Endothelial cell of coronary artery (primary cell): ENCODE measurements at places on chromosomes 6 and 20. TPM values are rescaled to one million over a fixed set of nuclear protein-coding genes. Genes with fewer than 3 reads are reported as not detected.

Gene PRR18
- not detected in 2 replicates for total RNA-seq

Gene PGC
- total RNA-seq = not detected in 2 replicates

Gene RIPOR3
- total RNA-seq = under 0.01 TPM in 2 replicates

Gene SDHAF4
- 3.5 and 3.6 TPM in 2 replicates for total RNA-seq

Gene KCNB1
- total RNA-seq = under 0.01 and 0.09 TPM in 2 replicates

Gene SUPT3H
- total RNA-seq = 9.4 and 10.4 TPM in 2 replicates

Gene BHLHE23
- not detected in 2 replicates for total RNA-seq

Gene SRSF12
- under 0.01 and 0.09 TPM in 2 replicates for total RNA-seq

Gene PPIL6
- total RNA-seq = 0.85 and 0.99 TPM in 2 replicates

Gene DAAM2
- under 0.01 and 0.38 TPM in 2 replicates for total RNA-seq

Gene PET117
- total RNA-seq = 8.7 and 9.7 TPM in 2 replicates

Gene GGT7
- 1.2 and 5.1 TPM in 2 replicates for total RNA-seq

Gene SLC22A7
- total RNA-seq = not detected in 2 replicates

Gene CAGE1
- total RNA-seq = 0.09 and 0.19 TPM in 2 replicates

Gene UFL1
- total RNA-seq = 16.5 and 20.0 TPM in 2 replicates

Gene DEF6
- 0.28 and 0.36 TPM in 2 replicates for total RNA-seq

Gene IP6K3
- not detected in 2 replicates for total RNA-seq

Gene SAPCD1
- total RNA-seq = 0.81 and 1.3 TPM in 2 replicates

Gene PTK7
- 15.3 and 24.6 TPM in 2 replicates for total RNA-seq

Gene RIMS1
- 0.09 and 14.0 TPM in 2 replicates for total RNA-seq

Gene WFDC2
- total RNA-seq = not detected in 2 replicates

Gene TNFRSF6B
- 10.2 and 60.2 TPM in 2 replicates for total RNA-seq

Gene SLC17A5
- 13.7 and 16.4 TPM in 2 replicates for total RNA-seq

Gene GLYATL3
- total RNA-seq = not detected in 2 replicates

Gene TRIM15
- total RNA-seq = not detected in 2 replicates

Gene IL20RA
- not detected in 2 replicates for total RNA-seq

Gene TMC2
- not detected in 2 replicates for total RNA-seq
